ENCODE measurements at places on chromosomes 4 and X. TPM values are rescaled to one million over a fixed set of nuclear protein-coding genes. Genes with fewer than 3 reads are reported as not detected.

GRCh38 chrX:12439416-12439815 is 301.1 kb downstream of the FRMPD4 start:
- no peak for DNase-seq

GRCh38 chr4:152369203-152369901 is 166.5 kb downstream of the FBXW7 start:
- DNase-seq = no peak

DNA sequence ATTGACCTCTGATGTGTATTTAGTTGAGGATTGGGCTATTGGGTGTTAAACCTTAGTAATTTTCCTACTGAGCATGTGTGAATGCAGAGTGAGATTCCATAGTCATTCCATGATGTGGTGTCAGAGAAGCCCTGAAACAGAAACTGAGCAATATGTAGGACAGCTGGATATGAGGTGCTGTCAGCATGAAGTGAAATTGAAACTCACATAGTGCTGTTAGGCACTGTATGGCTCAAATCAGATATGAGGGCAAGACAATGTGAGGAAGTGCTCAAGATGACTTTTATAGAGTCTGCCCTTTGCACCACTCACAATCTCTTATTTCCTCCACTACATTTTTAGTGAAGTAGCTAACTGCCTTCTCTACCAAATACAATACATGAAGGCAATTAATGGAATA is 188.3 kb downstream of the SH3BGRL start:
- DNase-seq = no peak

DNA sequence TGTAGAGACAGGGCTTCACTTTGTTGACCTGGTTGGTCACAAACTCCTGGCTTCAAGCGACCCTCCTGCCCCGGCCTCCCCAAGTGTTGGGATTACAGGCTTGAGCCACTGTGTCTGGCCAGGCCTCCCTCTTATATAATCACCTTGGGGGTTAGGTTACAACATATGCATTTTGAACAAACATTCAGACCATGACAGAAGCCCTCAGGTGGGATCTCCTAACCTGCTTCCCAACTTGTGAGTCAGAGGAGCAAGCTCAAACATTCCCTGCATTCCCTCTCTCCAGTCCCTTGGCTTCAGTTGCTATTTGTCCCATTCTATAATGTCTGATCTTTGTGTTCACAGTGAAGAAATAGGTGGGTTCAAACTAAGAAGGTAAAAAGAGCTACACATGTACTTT is 76.5 kb upstream of the NRK start:
- DNase-seq = no peak

Gene CXorf49B
- total RNA-seq = not detected

Gene HS3ST1
- not detected for total RNA-seq
